ENCODE measurements at places on chromosomes 1 and 21.

- peak; percentile 61 for DNase-seq
Measured at GRCh38 chr1:233328142-233328921, 808 bp downstream of the MAP3K21 start.

- peak; percentile 84 for DNase-seq
Measured at GRCh38 chr1:16348414-16349182, 3.7 kb downstream of the FBXO42 start.

DNA sequence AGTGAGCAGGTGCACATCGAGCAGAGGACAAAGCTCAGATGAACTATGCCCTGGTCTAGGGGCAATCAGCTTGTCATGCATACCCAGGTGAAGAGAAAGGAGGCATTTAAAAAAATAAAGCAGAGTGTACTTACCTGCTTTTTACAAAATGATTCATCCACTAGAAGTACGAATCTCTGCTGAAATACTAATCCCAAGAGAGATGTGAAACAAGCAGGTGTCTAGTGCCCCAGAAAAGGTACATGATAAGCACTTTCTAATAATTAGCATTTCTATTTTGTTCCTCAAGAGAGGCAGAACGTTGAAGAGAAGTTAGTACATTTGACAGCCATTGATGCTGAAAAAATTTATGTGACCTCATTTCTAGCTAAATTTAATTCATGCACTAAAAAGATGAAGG is 31.1 kb downstream of the CHODL start:
- no peak for DNase-seq

DNA sequence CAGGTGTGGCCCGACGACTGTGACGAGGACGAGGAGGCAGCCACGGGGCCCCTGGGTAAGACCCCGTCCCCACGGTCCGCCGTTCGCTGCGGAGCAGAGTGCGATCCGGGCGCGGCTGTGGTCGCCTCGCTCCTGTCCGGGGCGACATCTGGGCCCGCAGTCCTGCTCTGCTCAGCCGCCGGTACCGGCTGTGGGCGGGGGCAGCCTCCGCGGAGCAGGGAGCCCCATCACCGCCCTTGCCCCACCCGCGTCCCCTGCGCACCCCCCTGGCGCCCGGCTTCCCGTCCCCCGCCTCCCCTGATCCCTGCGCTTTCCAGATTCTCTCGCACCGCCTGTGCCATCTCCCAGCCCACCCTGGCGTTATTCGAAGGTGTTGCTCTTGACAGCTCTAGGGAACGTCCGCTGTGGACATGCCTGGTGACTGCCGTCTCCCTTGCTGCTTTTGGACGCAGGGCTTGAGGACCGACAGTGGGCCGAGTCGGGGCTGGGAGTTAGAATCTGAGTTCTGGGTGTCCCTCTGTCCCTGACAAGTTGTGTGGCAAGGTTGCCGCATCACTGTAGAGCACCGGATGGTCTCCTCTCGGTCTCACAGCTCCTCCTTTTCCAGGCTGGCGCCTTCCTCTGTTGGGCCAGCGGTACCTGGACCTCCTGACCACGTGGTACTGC is 596 bp downstream of the TOR3A start:
- DNase-seq: no peak

DNA sequence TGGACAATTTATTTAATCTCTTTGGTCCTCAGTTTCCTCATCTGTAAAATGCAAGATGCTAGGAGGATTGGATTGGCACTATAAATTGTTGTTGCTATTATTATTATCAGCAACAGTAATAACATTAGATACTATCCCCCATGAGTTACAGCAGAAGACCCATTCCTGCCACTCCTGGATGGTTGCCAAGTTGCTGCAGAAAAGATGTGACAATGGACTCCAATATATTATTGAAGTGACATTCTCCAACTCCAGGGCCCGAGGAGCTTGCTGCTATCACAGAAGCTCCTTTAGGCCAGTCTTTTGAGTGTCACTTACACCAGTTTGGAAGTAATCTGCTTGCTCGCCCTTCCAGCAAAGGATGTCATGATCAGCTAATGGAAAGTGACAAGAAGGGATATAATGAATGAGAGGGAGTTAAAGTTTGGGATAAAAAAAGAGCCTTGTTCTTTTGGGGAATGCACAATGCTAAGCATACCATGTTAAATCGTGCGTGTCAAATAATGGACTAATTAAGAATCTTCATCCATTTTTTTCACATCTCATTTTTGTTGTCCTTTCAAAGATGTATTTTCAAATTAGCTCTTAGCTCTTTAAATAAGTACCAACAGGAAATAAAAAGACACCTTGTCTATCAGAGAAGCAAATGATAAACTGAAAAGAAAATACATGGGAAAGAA is 19.5 kb upstream of the PROX1 start:
- DNase-seq: no peak

- DNase-seq: no peak
Measured at GRCh38 chr1:203276916-203277545, 28.3 kb upstream of the BTG2 start.

- DNase-seq: no peak
Measured at GRCh38 chr1:15066191-15066590, 87.4 kb upstream of the TMEM51 start.

DNA sequence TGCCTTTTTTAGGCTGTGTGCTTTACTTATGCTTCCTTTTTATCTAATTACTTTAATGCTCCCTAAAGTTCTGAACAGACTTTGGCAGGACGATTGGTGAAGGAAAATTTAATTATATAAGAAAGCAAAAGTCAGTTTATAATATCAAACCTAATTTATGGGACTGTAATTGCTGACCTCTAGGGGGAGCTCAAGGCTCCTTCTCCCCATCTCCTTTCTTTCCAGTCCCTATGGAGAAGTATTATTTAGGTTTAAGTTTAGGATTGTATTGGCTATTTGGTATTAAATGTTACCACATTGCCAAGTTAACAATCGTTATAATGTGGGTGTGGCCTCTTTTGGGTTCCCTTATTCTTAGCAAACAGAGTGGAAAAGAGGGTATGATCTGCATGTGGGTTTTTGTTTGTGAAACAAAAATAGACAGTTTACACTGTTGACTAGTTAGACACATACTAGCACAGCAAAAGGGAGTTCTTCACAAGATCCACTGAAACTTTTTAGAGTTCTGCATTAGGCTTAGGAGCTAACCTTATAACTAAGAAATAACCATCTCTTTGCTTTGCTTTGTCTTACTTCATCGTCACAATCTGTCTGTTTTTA is 48.2 kb upstream of the TNFSF4 start:
- DNase-seq: peak; percentile 11

DNA sequence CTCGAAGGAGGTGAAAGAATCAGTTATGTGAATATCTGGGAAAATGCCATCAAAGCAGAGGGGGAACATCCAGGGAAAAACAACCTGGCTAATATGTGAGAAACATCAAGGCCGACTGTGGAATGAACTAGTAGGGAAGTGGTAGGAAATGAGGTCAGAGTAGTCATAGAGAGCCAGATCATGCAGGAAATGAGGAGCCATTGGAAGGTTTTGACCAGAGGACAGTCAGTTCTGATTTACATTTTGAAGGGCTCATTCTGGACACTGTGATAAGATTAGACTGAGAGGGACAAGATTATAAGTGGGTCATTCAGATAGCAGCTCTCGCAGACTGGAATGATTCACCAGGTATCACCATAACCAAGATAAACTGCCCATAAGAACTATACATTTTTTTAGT is 63.7 kb downstream of the SYT14 start:
- DNase-seq: no peak

- no peak for DNase-seq
Measured at GRCh38 chr1:24775916-24776315, 30.7 kb downstream of the CLIC4 start.

DNA sequence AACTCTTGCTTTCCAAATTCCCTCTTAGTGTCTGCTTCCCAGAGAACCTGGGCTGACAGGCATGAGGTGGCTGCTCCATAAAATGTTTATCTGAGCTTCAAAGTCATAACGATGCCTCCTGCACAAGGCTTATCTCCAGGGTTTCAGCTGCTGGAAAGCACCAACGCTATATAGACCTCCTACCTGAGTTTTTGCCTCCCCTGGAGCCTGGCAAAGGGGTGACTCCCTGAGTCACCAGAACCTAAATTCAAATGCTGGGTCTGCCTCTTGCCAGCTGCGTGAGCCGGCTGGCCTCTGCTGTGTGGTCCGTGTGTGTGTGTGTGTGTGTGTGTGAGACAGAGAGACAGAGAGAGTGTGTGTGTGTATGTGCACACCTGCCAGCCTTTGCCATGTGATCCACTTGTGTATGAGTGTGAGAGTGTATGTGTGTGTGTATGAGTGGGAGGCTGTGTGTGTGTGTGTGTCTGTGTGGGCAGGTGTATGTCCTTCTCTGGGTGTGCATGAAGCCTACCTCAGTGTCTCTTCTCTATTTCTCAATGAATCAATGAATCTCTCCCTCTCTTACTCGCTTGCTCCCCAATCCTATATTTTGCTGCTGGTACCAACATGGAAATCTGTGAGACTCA is 714.9 kb downstream of the MATN1 start:
- DNase-seq: no peak

DNA sequence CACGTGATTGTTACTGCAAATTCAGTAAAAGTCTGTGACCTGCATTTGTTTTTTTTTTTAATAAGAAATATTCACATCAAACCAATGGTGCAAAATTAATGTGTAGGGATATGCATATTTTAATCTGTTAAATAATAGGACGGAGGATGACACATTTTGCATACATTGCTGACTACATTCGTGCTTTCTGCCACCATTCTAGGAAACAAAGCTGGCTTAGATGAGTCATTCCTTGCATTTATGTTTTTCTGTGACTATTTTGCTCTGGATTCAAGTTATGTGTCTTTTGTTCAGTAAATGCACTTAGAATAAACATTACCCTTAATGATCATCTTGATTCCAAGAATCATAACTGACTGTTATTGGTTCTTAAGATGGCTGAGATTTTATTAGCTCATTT is 23.9 kb upstream of the CYYR1 start:
- DNase-seq: no peak

DNA sequence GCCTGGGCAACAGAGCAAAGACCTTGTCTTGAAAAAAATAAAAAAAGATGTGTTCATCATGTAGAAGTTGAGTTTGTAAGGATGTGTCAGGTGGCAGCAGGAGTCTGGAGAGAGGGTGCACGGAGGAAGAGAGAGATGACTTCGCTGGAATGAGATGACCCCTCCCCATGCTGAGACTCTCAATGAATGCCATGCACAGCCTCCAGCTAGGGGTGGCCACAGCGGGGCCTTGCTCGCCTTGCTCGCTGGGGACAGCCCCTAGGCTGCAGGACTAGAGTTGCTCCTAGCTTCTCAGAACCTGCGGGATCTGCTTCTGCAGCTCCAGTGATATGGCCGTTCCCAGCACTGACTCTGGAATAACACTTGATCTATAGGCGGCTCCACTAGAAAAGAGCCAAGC is 6.6 kb upstream of the C2CD2 start:
- no peak for DNase-seq

- no peak for DNase-seq
Measured at GRCh38 chr1:2894381-2895041, 93.0 kb upstream of the TTC34 start.

- DNase-seq: no peak
Measured at GRCh38 chr21:15893902-15894301, 164.1 kb downstream of the USP25 start.

DNA sequence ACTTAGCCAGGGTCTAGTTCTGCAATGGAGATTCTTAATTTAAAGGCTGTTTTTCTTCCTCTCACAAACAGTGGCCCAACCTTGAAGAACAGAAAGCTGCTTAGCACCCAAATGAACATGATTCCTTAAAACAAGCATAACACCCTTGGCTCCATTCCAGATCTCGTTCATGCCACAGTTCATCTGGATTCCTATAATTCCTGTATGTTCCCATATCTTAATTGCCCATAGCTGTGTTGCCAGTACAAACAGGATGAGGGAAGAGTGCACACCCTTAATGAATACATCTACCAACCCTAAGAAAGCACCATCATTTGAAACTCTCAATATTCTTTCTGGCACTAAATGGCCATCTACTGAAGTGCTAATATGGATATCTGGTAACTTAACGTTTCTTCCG is 45.5 kb downstream of the TGFB2 start:
- DNase-seq: peak; percentile 67

GRCh38 chr1:116891396-116892079 is 18.2 kb upstream of the PTGFRN start:
- no peak for DNase-seq

DNA sequence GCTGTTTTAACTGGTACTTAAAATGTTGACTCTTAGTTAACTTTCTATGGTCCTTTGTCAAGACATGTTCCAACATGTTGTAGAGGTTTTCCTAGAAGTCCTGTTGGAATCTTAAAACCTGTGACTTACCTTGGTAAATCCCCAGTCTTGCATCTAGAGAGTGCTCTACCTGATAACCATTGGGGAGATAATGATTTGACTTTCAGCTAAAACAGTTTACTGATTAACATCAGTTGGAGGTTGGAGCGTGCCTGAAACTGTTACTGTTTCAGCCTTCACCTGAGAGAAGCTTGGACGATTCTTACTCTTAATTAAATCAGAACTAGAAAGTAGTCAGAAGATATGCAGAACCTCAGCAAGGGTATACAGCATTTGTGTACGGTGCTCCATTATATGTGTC is 8.8 kb downstream of the MDM4 start:
- no peak for DNase-seq

DNA sequence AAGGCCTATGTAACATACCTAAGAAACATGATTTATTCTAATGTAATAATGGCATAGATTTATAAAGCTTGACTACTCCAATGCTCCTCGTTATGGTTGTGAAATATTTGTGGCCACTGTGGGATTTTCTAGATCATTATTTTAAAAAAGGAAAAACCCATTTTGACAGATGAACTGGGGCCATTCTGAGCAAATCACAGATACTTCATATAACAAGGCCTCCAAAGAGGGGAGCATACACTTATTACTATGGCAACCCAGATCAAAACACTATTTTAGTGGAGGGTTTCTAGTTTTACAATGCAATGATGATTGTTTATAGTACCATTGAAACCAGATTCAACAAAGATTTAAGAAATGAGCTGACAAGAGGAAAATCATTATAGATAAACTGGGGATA is 346.6 kb downstream of the ZNF326 start:
- no peak for DNase-seq

DNA sequence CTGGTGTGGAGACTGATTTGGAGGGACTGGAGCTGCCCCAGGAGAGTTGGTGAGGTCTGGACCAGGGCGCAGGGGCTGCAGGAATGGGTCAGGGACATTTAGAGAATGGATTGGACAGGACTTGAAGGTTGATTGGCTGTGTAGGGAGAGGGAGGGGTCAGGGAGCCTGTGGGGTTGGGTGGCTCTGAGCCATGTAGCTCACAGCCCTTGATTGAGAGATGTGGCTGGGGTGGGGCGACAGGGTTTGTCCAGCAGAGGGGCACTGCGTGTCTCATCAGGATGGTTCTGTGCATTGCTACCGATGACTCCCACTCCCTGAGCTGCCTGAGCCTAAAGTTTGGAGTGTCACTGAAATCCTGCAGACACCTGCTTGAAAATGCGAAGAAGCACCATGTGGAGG is 12.1 kb downstream of the AZIN2 start:
- no peak for DNase-seq

- peak; percentile 56 for DNase-seq
Measured at GRCh38 chr1:224168859-224169380, 14.1 kb upstream of the DEGS1 start.

DNA sequence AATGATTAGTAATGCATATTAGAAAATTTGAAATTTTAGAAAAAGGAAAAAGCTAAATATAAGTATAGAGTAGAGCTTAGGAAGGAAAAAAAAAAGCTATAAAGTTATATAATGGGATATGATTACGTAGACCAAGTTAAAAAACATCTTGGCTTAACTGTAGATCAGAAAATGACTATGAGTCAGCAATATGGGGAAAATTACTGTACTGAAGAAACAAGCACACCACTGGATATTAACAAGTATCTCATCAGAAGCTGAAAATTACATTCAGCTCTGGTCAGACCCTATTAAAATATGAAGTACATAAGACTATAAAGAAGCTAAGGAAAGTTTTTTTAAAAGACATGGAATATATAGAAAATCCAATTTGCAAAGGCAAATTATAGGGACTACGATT is 19.5 kb downstream of the DNAJC8 start:
- no peak for DNase-seq
